Hematopoietic multipotent progenitor cell (in vitro differentiated cells): ENCODE measurements at places on chromosomes 4 and X. TPM values are rescaled to one million over a fixed set of nuclear protein-coding genes. Genes with fewer than 3 reads are reported as not detected.

The UGT2B15 gene
- total RNA-seq: not detected

- DNase-seq: no peak
Measured at GRCh38 chr4:92599044-92599443, 295.3 kb downstream of the GRID2 start.

DNA sequence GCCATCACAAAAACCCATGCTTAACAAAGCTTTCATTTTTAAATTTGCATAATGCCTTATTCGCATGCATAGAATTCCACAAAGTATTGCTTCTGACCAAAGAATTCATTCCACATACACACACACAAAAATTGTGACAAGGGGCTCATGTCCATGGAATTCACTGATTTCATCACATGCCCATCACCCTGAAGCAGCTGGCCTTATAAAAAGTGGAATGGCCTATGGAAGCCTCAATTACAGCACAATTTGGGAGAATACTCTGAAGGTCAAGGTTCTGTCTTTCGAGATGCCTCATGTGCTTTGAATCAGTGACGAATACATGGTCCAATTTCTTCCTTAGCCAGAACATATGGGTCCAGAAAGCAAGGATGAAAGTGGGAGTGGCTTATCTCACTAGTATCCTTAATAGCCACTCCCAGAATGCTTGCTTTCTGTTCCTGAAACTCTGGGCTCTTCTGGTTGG, 165.7 kb downstream of the KDR start:
- no peak for DNase-seq

- DNase-seq: no peak
Measured at GRCh38 chr4:138049355-138049754, 192.8 kb downstream of the SLC7A11 start.

DNA sequence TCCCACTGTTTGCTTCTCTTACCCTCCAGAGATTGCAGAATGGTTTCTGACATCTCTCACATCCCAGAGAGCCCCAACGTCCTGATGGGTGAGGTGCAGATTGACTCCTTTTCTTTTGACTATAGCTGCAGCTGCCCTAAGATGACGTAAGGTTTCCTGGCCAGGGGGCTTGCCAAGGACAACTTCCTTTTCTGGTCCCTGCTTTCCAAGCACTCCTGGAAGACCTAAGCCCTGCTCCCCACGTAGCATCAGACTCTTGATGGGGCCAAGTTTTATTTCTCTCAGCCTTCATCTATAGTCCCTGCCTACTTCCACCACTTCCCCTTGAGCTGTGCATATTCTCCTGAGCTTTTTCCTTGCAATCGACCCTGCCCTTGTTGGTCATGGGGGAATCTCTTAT, 497.7 kb downstream of the IDS start:
- DNase-seq: no peak

DNA sequence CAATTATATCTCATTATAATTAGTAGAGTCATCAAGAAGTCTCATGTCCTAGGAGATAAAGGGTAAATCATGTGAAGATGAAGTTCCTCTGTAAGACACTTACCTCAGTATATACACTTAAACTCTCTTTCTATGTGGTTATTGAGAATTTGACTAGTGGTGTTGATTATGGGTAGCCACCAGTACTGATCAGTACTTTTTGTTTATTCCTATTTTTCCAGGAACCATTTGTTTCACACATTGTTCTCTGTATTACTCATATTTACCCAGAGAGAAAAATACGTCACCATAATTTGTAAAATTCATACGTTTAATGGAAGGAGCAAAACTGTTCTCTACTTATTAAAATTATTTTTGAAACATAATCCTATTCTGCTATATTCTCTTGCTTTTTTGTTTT, 55.8 kb upstream of the PRDM8 start:
- DNase-seq: no peak

- no peak for DNase-seq
Measured at GRCh38 chr4:78625073-78625472, 73.5 kb downstream of the ANXA3 start.

GRCh38 chrX:87583679-87584078, 66.1 kb downstream of the KLHL4 start:
- DNase-seq: no peak

- peak; percentile 5 for DNase-seq
Measured at GRCh38 chr4:10161840-10162239, 45.2 kb upstream of the WDR1 start.

DNA sequence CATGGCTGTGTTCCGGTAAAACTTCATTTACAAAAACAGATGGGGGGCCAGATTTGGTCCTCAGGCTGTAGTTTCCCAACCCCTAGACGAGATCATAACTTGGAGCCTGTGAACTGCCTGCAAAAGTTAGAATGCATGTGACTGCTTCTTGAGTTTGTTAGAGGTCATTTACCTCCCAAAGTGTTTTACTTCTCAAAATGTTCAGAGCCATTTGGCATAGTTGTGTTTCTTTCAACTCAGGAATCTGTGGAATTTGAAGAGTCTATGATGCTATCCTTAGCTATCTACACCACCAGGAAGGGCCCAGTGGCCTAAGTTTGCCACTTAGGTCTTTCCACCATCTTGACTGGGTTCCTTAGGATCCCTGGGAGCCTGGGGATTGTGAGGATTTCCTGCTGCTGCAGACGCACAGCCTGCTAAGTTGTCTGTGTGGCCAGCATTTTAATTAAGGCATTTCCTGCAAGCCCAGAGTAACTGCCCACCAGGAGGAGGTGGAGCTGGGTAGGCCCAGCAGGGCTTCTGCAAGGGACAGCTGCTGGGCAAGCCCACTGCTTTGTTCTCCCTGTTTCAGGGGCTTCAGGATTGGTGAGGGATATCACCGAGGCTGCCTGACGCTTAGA, 53.1 kb downstream of the CCNI start:
- DNase-seq: no peak

GRCh38 chr4:6826781-6827508, 44.4 kb downstream of the KIAA0232 start:
- DNase-seq: no peak

The ZC4H2 gene
- total RNA-seq: 14.0 TPM

The DKK2 gene
- total RNA-seq: under 0.01 TPM

DNA sequence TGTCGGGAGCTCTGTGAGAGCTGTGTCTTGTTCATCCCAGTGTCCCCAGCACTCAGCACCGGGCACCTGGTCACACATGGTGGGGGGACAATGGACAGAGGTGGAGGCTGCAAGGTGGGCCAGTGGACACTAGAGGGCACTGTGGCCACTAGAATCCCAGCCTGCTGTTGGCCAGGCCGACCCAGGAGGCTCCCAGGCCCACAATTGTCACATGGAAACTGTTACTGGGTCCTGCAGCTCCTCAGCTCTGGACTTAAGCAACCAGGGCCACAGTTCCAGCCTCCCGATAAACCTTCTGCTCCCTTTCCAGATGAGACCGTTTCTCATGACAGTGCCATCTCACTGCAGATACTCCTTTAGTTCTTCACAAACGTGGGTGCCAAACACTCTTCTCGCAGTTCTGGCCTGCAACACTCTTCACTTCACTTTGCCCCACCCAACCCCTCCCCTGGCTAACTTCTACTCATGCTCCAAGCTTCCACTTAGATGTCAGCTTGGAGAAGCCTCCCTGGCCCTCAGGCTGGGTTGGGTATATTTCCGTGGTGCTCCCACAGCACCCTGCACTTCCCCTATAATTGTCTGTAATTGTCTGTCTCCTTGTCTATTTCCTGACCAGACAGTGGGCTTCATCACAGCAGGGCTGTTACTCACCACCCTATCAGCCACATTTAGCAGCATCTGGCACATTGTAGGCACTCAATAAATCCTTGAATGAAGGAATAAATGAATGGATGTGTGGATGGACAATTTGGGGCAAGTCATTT, 3.5 kb upstream of the IQSEC2 start:
- DNase-seq: no peak

DNA sequence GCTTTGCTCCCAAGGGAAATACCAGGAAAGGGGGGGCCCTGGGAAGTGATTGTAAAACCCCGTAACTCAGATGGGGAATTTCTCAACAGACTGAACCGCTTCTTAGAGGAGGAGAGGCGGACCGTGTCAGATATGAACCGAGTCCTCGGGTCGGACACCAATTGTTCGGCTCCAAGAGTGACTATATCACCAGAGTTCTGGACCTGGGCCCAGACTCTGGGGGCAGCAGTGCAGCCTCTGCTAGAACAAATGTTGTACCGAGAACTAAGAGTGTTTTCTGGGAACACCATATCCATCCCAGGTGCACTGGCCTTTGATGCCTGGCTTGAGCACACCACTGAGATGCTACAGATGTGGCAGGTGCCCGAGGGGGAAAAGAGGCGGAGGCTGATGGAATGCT, 1.0 kb downstream of the PNMA3 start:
- DNase-seq: no peak

GRCh38 chr4:116143198-116143597, 942.2 kb downstream of the TRAM1L1 start:
- no peak for DNase-seq

- no peak for DNase-seq
Measured at GRCh38 chrX:112645774-112646173, 34.0 kb downstream of the LHFPL1 start.

- DNase-seq: no peak
Measured at GRCh38 chr4:25795566-25796454, 67.0 kb downstream of the SEL1L3 start.

DNA sequence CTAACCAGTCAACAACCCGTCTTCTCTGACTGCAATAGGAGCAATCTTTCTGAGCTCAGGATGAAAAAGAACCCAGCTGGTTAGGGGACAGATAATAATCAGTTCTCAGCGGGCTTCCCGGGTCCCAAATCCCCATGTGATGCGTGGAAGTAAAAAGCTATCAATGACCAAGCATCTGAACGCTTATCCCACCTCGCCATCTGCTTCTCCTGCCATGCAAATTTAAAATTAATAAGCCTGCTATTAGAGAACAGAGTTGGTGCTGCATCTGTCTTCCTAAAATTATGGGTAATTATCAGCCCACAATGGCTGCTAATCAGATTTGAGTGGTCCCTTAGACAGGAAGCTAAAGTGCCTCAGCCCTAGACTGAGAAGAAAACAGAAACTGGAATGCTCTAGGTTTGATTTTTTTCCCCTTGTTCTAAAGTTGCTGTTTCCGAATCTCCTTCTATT, 37.5 kb downstream of the AFAP1 start:
- no peak for DNase-seq

The FATE1 gene
- not detected for total RNA-seq

The RENBP gene
- total RNA-seq: 37.7 TPM

The PAGE4 gene
- total RNA-seq: not detected

GRCh38 chr4:169174247-169174646, 96.5 kb downstream of the SH3RF1 start:
- DNase-seq: no peak

GRCh38 chr4:1418494-1419285, 12.4 kb upstream of the NKX1-1 start:
- DNase-seq: no peak

GRCh38 chrX:15781961-15782699, 8.2 kb upstream of the ZRSR2 start:
- peak; percentile 3 for DNase-seq

DNA sequence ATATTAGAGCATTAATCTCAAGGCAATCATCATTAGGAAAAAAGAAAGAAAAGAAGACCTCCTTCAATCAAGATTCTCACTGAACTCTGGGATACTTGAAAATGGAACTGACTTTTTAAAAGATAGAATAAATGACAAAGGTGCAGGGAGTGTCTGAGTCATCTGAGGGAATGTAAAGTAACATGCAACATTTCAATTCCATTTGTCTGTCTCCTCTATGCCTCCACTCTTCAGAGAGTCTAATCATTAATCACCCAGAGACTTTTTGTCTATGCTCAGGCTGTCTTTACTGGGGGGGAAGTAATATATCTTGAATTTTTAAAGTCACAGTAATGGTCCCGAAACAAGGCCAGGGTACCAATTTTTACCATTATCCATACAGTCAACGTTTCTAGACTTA, 55.0 kb upstream of the PACRGL start:
- DNase-seq: no peak

The COL4A6 gene
- total RNA-seq: not detected

DNA sequence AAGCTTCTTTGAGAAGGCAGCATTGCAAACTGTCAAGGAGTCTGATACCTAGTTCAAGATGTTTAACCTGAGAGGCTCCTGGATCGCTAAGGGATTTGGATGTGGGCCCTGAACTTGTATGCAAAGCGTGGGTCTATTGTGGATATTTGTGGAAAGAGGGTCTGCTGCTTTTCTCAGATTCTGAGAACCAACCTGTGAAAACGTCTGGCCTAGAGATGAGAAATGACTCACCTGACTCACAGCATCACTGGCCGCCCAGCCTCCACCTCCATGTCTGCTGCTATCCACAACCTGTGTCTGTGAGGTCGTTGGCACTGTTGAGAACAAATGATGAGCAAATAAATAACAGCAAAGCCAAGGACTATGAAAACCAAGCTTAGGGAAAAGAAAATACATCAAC, 33.3 kb upstream of the PROM1 start:
- no peak for DNase-seq

The TAF7L gene
- total RNA-seq: under 0.01 TPM

- DNase-seq: peak; percentile 74
Measured at GRCh38 chrX:40120838-40121580, 23.3 kb upstream of the BCOR start.

- no peak for DNase-seq
Measured at GRCh38 chrX:15202454-15203177, 67.3 kb downstream of the ASB9 start.

The GDPD2 gene
- not detected for total RNA-seq

GRCh38 chr4:24285759-24286158, 298.6 kb downstream of the DHX15 start:
- DNase-seq: no peak

DNA sequence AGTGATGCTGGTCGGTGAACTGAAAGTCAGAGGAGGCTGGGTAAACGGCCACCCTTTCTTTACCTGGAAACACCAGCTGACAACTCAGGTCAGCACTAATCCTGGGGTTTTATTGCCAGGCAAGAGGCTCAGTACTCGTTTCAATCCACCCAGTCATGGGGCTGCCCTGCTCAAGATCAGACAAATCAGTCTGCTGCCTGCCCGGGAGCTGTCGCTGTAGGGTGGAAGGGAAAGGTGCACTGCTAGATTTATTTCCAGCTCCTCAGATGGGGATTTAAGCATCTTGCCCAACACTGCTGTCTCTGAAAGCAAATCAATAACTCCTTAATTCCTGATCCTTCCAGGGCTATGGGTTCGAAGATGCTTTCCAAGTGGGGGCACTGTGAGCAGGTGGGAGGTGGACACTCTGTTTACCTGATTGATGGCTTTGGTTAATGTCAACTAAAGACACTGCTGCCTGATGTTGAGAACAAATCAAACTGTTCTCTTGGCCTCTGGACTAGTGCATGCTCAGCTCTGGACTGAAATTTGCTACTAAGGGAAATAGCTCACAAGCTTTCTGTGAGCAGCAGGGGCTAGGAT, 59.3 kb downstream of the PHKA2 start:
- no peak for DNase-seq

The GLRA3 gene
- total RNA-seq: under 0.01 TPM
